ENCODE measurements at places on chromosomes 6 and 20. TPM values are rescaled to one million over a fixed set of nuclear protein-coding genes. Genes with fewer than 3 reads are reported as not detected.

FKBP1C gene
- total RNA-seq, result 0.18 TPM

ADA gene
- total RNA-seq, result 9.0 TPM

PRPH2 gene
- total RNA-seq, result 2.7 TPM

SMIM28 gene
- not detected for total RNA-seq

SNAP91 gene
- total RNA-seq, result not detected

PI16 gene
- total RNA-seq, result not detected

DACT2 gene
- not detected for total RNA-seq

PABPC1L gene
- total RNA-seq, result 5.8 TPM

REM1 gene
- under 0.01 TPM for total RNA-seq

C20orf141 gene
- total RNA-seq, result not detected

TFAP2A gene
- total RNA-seq, result not detected

TFEB gene
- total RNA-seq, result 26.8 TPM

PCK1 gene
- total RNA-seq, result not detected

SALL4 gene
- not detected for total RNA-seq

PRND gene
- total RNA-seq, result not detected

CD24 gene
- under 0.01 TPM for total RNA-seq

VNN1 gene
- 1.4 TPM for total RNA-seq

MAK gene
- not detected for total RNA-seq

RARS2 gene
- total RNA-seq, result 34.6 TPM

CTCFL gene
- total RNA-seq, result not detected

Measured in myometrial cell (primary cell).